ENCODE measurements at places on chromosomes 16 and 17. TPM values are rescaled to one million over a fixed set of nuclear protein-coding genes. Genes with fewer than 3 reads are reported as not detected.

CDH5 gene
- total RNA-seq = 312 TPM

ZNF18 gene
- 8.5 TPM for total RNA-seq

ZNF750 gene
- total RNA-seq = under 0.01 TPM

CCL14 gene
- 3.9 TPM for total RNA-seq

GRCh38 chr16:82585675-82586074 is 41.1 kb upstream of the CDH13 start:
- DNase-seq = no peak

DNA sequence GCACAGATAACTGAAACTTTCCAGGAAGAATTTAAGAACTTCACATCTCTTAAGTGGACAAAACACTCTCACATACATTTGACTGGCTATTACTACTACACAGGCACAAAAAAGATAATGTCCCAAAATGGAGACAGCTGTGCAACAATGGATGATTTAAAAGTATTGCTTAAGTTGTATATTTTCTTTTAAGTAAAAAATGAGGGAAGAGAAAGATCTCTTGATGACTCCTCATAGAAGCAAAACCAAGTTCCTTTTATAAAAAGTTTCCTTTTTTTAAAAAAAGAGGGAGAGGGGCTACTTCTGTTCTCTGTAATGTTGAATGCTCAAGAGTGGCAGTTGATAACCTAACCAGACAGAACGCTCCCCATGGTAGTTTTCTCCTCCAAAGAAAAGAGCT is 195.5 kb downstream of the ZFHX3 start:
- no peak for DNase-seq

GRCh38 chr16:79449900-79450299 is 150.6 kb downstream of the MAF start:
- no peak for DNase-seq

- DNase-seq = no peak
Measured at GRCh38 chr16:57828272-57829161, 26.2 kb upstream of the KIFC3 start.

DNA sequence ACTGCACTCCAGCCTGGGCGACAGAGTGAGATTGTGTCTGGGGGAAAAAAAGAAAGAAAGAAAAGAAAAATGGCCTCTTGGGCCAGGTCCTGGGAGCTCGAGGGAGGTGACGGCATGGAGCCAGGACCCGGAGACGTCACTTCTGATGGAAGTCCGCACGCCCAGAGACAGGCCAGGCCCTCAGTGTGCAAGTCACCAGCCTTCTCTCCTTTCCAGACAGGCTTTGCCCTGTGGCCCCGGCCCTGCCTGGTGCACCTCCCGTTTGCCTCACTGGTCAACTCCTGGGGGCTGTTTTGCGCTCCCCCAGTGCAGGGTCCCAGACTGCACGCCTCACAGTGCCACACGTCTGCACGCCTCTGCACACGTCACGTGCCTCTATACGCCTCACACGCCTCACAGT is 44.1 kb downstream of the CBFA2T3 start:
- no peak for DNase-seq

DNA sequence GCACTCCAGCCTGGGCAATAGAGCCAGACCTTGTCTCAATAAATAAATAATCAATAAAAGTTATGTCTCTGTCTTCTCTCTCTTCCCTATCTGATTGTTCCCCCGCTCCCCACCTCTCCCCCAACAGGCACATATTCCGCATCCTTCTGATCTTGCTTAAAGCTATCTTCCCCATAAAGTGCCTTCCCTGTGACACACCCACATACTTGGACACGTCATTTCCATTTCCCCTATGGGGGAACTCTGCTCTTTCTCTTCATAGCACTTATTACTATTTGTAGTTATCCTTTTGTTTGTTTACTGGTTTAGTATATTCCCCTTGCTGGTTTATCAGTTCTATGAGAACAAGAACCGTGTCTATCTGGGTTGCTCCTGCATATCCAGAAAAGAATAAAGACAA is 14.9 kb downstream of the MYO1D start:
- DNase-seq = no peak

- DNase-seq = peak; percentile 71
Measured at GRCh38 chr16:546909-547770, 13.1 kb upstream of the PRR35 start.

GRCh38 chr16:49806446-49806845 is 49.5 kb downstream of the ZNF423 start:
- no peak for DNase-seq
